ENCODE measurements at places on chromosomes 6 and 20.

- DNase-seq, result no peak
Measured at GRCh38 chr20:17645546-17646208, 36.4 kb downstream of the RRBP1 start.

DNA sequence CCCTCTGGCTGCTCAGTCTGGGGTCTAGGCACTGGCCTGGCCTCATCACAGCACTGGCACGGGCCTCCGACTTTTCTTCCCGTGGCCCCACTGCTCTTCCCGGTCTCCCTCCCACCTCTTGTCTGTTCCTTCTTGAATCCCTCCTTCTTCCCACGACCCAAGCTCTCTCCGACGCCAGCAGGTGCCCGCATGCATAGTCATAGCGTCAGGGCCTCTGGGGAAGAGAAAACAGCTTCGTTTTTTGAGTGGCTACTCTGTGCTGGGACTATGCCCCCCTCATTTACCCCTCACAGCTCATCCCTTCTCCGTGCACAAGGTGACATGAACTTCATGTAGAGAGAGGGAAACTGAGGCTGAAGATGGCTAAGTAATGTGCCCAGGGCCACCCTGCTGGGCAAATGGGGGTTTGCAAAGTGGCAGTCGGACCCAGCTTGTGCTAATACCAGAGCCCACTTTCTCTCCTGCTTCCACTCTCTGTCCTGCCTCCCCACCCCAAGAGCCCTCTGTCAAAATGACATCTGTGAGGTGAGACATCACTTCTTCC is 59.2 kb downstream of the SYNJ2 start:
- no peak for DNase-seq

DNA sequence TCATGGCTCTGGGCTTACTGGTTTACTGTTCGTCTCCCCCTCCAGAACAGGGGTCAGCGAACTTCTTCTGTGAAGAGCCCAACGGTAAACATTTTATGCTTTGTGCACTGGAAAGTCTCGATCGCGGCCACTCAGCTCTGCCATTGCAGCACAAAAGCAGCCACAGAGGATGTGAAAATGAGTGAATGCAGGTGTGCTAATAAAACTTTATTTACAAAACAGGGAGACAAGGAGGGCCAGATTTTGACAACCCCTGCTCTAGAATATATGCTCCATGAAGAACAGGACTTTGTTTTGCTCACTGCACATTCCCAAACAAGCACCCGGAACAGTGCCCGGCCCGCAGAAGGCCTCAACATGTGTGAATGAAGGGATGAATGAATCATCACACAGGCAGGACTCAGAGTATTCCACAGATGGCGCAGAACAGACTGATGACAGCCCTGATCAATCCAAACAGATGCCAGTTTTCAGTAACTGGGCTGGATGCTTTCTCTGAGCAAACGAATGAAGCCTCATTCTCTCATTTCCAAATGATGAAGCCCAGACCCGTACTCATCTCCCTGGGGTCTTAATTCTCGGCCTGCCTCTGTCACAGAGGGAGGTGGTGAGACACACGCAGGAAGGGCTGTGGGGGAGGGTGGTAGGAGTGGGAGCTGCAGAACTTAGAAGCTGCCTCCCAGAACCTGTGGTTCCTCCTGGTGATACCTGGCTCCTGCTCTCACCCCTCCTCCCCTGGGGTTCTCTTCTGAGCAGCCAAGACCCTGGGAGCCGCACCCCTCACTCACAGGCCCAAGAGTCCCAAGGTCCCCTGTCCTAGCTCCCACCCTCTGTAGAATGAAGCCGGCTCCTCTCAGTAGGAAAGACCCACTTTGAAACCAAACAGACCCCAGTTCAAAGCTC is 196.4 kb downstream of the PREX1 start:
- no peak for DNase-seq

DNA sequence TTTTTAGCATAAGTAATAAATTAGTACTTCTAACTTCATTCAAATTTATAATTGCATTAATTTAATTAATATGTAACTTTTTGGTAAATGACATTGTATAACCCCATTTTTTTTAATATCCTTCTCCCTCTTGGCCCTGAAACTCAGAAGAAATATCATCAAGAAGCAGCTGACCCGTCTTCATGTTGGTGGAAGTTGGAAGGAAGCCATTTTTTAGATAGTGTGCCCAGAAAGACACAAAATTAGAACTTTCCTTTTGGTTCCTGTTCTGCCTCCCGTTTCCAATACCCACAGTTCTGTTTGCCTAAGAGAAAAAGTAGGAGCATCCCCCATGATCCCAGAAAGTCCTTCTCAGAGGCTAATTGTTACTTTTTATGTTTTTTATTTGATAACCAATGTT is 65.5 kb downstream of the PLCB4 start:
- DNase-seq, result no peak

- DNase-seq, result no peak
Measured at GRCh38 chr6:72418495-72418894, 203.4 kb upstream of the KCNQ5 start.

DNA sequence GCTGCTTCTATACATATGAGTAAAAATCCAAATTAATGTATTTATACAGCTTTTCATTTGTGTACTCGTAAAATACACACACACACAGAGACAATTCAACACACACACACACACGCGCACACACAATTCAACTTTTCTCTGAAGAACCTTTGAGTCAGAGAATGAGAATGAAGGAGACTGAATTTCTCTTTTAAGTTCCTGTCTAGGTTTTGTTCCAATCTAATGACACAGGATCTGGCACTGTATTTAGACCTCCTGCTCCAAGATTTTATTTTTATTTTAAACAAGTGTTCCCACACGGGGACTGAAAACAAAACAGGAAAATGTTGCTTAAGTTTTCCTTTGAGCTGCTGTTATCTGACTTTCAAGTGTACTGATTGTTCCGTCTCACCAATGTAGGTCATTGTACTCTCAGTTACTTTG is 250.8 kb downstream of the LAMA2 start:
- no peak for DNase-seq

DNA sequence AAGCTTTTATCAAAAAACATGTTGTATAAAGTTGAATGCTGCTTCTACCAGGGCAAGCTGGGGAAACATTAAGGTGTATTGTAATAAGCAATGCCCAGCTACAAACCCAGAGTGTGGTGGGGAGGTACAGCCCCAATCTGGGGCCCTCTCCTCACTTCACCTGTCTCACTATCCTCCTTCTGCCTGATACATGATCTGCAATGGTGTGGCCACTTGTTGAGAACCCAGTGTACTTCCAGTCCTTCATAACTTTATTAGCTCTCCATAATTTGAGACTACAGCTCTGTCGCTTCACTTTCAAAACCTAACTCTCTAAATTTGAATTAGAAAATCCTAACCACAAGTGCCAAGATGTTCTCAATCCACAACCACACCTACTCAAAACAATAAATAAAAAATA is 84.9 kb downstream of the EPB41L2 start:
- DNase-seq, result no peak

GRCh38 chr6:150651808-150652470 is 52.3 kb downstream of the PLEKHG1 start:
- DNase-seq, result no peak

GRCh38 chr6:32519910-32520258 is 10.2 kb downstream of the HLA-DRB5 start:
- DNase-seq, result no peak

- peak; percentile 48 for DNase-seq
Measured at GRCh38 chr6:40960742-40961430, 78.1 kb downstream of the UNC5CL start.

- no peak for DNase-seq
Measured at GRCh38 chr20:59976156-59976782, 18.0 kb downstream of the CDH26 start.

DNA sequence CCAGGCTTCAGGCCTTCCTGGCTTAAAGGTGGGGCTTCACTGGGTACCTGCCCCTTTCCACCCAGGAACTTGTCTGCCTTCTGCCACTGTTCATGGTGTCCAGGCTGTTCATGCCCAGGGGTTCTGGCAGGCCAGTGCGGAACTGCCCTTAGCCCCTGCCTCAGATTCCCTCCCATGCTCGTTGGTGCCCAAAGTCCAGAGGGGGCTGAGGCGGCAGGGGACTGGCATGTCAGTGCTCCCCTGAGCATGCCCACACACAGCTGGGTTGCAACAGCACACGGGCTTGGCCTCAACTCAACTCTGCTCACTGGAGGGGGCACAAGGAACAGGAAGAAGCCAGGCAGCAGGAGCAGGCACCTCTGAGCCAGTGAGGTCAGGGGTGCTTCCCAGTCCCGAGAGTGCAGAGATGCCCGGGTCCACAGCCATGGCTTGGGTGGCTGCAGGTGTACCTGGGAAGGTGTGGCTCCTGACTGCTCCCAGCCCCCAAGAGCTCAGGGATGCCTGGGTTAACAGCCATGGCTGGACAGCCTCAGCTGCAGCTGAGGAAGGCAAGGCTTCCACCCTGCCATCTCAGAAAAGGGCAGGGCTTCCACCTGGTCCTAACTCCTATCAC is 845.9 kb downstream of the EYS start:
- DNase-seq, result no peak

- DNase-seq, result no peak
Measured at GRCh38 chr6:130200020-130200419, 22.7 kb downstream of the SAMD3 start.

- DNase-seq, result no peak
Measured at GRCh38 chr6:160455081-160455480, 106.9 kb downstream of the SLC22A3 start.

DNA sequence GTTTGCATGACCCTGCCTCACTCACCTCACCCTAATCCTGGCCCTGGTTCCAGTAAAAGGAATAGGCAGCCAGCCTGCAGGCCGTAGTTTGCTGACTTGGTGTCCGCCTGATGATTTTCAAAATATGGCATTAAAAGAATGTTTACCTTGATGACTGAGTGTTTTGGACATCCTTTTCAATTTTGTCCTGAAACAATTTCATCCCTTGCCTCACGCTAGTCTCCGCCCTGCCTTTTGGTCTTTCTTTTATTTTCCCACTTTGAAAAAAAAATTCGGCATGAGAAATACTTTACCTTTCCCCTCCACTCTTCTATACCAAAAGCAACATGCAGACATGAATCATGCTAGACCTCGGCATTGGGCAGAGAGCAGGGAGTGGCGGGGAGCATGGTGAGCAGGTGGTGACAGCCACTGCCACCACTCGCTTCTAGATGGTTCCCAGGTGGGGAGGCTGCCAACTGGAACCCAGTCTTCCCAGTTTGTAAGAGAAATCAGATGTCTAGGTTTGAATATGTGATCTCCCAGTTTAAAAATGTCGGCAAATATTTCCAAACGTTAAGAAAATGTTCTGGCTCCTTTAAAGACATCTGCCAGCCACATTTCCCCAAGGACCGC is 9.4 kb downstream of the CD40 start:
- DNase-seq, result no peak

- DNase-seq, result no peak
Measured at GRCh38 chr20:46592580-46593362, 42.3 kb upstream of the OCSTAMP start.

DNA sequence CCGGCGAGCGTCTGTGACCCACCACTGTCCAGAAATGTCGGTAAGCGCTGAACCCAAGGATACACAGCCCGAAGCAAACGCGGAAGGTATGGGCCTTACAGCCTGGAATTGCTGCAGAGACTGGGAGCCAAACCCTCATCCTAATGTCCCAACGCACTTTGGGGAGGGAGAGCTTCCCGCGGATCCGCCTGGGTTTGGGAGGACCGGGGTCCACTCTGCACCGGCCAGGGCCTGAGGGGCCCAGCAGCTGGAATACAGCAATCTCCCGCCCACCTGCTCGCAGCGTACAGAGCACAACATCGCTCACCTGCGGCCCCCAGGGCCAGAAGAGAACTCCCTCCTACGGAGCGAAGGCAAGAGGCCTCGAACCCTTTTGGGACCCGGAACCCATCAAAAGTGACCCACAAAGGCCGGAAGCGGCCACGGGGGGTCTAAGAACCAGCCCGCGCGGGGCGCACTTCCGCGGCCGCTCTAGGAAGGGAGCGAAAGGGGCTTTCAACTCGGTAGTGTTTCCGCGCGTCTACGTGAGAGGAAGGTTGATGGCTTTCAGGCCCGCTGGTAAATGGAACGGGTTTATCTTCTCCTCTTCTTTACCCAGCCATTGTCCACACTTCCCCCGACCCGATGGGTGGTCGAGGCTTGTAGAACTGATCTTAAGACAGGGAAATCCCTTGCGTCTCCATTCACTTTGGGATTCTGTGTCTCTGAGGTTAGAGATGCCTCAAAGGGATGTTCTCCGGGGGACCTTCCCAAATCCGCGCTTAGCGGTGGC is at the start of gene ZSCAN12:
Gene ZSCAN12, minus strand, starts transcription at position 398 of the 772 bp plus-strand sequence. CDS start 1,342 bp downstream, outside the sequence.
- peak; percentile 35 for DNase-seq

DNA sequence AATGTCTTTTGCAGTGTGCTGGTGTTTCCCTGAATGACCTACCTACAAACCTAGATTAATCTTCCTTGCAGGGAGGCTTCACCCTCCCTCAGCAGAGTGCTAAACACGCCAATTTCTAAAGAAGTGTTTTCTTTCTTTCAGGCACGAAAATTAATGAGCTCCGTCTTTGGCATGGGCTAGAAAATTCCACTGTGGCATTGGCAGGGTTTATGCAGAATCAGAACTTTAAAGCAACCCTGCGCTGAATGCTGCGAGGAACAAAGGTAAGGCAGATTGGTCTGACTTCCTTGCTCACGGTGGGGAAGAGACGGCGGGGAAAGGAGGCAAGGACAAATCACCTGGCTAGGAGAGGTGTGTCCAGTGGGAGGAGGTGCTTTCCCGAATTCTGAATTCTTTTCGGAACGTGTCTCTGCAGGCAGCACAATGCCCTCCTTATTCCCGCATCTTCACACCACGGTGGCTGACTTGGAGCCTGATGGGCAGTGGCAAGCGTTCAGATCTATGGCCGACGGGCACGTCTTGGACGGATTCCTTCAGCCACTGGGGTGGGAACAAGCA is 6.2 kb upstream of the BANF2 start:
- DNase-seq, result no peak

GRCh38 chr6:170148709-170149470 is 142.0 kb downstream of the DLL1 start:
- peak; percentile 29 for DNase-seq

GRCh38 chr6:142722012-142722411 is 223.0 kb downstream of the HIVEP2 start:
- no peak for DNase-seq

DNA sequence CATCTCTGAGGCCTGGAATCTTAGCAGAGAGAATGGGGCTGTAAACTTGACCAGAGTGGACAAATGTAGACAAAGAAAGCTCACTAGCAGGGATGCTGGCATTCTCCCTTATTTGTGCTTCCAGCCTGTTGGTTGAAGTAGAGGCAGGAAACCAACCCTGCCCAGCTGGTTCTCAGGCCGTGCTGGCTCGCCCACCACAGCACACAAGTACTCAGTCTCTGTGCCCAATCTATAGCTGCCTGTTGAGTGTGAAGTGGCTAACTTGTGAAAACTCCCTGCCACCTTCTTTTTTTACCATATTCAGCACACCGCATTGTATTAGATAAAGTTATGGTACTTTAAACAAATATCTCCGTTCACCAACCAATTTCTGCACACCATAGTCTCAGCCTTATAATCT is 37.3 kb downstream of the HDDC2 start:
- no peak for DNase-seq

GRCh38 chr6:143135797-143136561 is 75.3 kb downstream of the AIG1 start:
- DNase-seq, result no peak
